ENCODE measurements at places on chromosomes 7 and 10.

DNA sequence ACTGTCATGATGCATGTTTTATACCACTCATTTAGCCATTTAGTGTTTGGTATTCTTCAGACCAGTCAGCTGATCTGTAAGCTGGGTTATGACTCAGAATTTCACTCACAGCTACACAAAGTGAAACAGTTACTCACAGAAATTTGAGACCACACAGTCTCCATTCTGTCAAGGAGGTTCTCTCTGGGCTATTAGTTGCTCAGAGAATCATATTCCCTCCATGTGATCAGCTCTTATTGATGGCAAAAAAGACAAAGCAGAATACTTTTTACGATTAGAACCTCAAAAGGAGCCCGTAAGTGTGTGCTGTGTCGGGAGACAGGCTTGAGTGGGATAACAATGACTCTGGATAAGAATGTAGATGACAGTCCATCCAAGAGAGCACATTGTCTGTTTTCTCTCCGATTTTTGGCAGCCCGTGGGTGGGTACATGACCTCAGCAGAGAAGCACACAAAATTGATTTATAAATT is 277.6 kb upstream of the SORCS1 start:
- DNase-seq = peak; percentile 62

- DNase-seq = no peak
These were observed 9.7 kb upstream of the OR13A1 start for GRCh38 chr10:45325116-45325515.

DNA sequence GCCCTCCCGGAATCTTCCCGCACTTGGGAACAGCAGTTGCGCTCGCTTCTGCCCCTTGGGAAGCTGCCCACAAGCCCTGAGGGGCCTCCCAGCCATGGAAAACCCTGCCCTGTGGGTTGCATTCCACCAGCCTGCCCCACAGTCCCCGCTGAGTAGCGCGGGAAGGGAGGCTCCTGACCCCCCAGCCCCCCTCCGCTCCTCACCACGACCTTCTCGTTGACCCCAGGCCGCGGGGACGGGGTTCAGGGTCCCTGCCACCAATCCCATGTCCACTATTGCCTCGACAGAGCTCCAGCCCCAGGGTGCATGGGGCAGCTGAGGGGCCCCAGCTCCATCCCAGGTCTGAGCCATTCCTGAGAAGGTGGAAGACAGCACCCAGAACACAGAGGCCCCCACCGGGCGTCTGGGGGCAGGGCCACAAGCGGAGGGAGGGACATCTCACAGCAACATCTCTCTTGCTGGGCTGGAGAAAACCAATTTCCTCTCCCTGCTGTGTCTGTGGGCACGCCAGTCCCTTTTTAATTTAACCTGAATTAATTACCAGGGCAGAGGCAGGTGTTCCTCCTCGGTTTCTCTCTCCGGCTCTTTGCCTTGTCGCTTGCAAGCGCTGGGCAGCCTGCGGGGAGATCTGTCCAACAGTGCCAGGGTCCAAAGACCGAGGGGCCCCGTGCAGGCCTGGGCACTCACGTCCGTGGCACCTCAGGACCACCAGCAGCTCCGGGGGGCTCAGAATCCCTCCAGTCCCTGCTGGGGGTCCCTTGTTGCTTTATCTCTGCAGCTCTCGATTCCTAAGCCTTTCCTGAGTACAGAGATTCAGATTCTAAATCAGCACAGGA is 57.9 kb downstream of the FOXL3 start:
- DNase-seq = no peak

GRCh38 chr10:44968500-44969400 is 9.1 kb downstream of the RASSF4 start:
- DNase-seq = no peak

GRCh38 chr10:62665771-62666170 is 138.7 kb upstream of the ADO start:
- no peak for DNase-seq

GRCh38 chr7:6409091-6409490 is 38.7 kb downstream of the DAGLB start:
- no peak for DNase-seq

- peak; percentile 44 for DNase-seq
These were observed 900 bp downstream of the MKLN1 start for GRCh38 chr7:131328377-131329175.

DNA sequence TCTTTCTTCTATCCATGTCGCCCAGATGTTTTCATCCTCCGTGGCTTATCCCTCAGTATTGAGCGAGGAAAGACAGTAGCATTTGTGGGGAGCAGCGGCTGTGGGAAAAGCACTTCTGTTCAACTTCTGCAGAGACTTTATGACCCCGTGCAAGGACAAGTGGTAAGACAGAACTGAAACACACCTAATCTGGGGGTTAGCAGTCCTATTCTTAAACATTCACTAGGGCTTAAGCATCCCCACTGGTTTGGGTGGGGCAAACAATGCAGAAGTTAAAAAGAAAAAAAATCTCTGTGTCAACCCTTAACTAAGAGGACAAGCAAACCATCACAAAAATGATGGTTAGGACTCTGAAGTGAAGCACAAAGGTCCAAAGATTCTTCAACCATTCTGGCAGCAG is 43.8 kb downstream of the SP8 start:
- DNase-seq = no peak

GRCh38 chr7:108662783-108663362 is 93.2 kb downstream of the DNAJB9 start:
- no peak for DNase-seq

- DNase-seq = no peak
These were observed 27.8 kb downstream of the RNLS start for GRCh38 chr10:88555190-88555908.

DNA sequence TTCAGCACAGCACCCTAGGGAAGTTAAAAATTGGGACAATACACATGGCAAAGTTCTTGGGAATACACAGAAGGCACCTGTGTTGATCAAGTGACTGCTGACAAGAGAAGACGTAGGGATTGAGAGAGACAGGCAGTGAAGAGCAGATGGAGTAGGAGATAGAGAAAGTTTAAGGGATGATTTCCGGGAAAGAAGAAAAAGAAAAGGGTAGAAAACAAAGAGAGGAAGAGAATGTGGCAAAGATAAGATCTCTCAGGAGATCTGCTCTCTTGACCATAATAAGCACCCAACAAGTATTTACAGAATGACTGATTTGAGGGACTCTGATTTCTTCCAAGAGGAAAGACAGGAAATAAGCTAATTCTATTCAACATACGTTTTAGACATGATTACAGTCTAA is 15.1 kb upstream of the RALA start:
- no peak for DNase-seq

DNA sequence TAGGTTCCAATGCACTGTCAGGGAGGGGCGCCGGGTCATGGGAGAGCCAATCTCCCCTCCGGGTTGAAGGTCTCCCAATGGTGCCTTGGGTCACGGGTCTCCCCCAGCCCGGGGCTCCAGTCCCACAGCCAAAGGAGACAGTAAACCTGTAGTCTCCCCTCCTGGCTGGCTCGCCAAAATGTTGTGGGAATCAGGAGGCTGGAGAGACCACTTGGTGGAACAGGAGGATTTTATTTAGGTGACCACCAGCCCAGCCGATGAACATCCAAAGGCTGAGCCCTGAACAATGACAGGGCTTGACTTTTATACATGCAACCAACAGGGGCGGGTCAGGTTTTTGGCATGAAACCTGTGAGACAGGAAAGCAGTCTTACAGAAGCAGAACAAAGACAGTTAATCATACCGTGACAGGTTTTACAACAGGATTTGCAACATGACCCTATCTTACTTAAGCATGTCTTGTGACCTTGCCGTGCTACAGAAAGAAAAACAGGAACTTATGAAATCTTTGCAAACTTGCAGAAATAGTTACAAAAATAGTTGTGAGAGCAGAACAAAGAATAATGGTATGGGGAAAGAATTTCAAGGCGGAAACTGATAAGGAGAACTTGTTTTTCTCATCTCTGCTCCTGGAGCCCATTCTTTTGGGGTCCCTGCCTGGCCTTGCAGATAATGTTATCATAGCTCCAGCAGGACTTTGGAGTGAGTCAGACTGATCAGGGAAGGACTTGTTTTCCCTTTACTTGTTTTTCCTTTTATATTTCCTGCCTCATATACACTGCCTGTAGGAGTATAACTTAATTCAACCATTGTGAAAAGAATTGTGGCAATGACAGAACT is 7.1 kb downstream of the ERV3-1 start:
- peak; percentile 5 for DNase-seq

DNA sequence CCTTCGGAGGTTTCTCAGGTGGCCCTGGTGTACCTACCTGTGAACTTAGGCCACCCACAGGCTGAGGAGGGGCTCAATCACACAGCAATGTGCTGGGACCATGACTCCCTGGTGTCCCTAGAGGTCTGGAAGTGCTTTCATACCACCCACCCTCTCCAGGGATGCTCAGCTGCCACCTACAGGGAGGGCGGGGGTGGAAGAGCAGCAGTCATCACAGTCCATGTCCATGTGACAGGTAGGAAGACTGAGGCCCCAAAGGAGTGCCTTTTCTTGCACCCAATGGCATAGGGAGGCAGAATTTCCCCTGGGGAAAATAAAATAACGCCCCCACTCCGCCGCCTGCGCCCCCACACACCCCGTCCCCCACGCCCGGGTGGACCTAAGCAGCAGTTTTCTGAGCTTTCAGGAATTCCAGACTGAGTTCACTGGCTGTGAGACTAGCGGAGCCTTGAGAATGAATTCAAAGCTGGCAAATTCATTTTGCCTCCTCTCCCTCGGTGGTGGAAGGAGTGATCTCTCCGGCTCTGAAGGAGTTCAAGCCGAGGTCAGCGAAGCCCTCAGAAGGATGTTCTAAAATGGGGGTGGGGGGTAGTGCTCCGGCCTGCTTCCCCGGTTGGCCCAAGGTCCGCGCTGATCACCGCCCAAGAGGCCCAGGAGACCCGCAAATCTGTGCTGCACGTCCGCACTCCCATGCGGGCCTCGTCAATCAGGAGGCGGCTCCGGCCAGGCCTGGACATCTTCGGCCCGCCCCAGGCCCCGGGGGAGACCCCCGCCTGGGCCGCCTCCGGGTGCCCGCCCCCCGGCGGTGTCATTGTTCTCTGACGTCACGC is 2.1 kb upstream of the ZMIZ1 start:
- DNase-seq = no peak

GRCh38 chr10:92689663-92690210 is at the start of gene HHEX:
TSS of gene HHEX (plus strand) at chr10:92689955. CDS start at chr10:92689987, 32 bp downstream.
- DNase-seq = peak; percentile 26

- peak; percentile 71 for DNase-seq
These were observed 19.6 kb downstream of the SGMS1 start for GRCh38 chr10:50604049-50604640.

GRCh38 chr7:70669854-70670253 is 462.1 kb upstream of the GALNT17 start:
- no peak for DNase-seq

GRCh38 chr7:1667566-1668395 is 2.3 kb upstream of the ELFN1 start:
- no peak for DNase-seq

GRCh38 chr10:82880776-82881290 is 1005.8 kb downstream of the NRG3 start:
- no peak for DNase-seq

- peak; percentile 47 for DNase-seq
These were observed 21.0 kb downstream of the TM9SF3 start for GRCh38 chr10:96565774-96566173.

GRCh38 chr10:59585046-59585700 is 124.5 kb downstream of the SLC16A9 start:
- peak; percentile 53 for DNase-seq

- DNase-seq = no peak
These were observed at the start of gene WNT2 for GRCh38 chr7:117322741-117323304. TSS of gene WNT2 (minus strand) at chr7:117323058. CDS start at chr7:117322989, 69 bp downstream.

DNA sequence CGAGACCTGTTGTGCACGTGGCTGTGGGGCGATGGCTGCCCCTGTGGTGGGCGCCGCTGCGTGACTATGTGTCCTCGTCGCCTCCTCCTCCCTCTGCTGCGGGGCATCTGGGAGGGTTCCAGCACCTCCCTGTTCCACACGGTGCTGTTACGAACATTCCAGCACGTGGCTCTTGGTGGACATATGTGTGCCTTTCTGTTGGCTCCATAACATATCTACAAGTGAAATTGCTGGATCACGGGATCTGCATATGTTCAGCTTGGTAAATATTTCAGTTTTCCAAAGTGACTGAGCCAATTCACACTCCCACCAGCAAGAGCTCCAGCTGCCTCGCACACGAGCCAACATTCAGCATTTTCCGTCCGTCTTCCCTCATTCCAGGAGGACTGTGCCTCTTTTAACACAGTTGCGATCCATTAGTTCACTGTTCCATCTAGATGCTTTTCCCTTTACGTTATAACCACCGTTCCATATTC is 25.1 kb downstream of the SNX8 start:
- DNase-seq = peak; percentile 40

DNA sequence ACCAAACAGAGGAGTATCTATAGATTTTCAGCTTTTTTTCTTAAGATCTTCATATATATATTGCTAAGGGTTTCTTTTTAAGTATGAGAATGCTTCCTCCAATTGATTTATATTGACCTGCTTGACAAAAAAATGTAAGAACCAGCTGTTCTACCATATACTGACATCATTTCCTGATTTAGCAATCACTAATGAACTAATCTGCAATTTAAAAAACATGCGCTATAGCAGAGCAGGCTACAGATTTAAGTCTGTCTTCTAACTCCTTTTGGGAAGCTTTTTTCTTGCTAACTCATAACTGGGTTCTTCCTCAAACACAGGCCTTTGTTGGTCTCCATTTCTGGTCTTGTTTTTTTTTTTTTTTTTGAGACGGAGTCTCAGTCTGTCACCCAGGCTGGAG is 33.2 kb downstream of the ABCC2 start:
- no peak for DNase-seq

- DNase-seq = peak; percentile 59
These were observed at the start of gene C10orf67 for GRCh38 chr10:23344241-23344841. TSS of gene C10orf67 (minus strand) at chr10:23344797. CDS start at chr10:23344774, 23 bp downstream.

- peak; percentile 81 for DNase-seq
These were observed 30.2 kb upstream of the CYP26C1 start for GRCh38 chr10:93030409-93030808.

- DNase-seq = no peak
These were observed 647.2 kb downstream of the GRM8 start for GRCh38 chr7:126605553-126605952.

DNA sequence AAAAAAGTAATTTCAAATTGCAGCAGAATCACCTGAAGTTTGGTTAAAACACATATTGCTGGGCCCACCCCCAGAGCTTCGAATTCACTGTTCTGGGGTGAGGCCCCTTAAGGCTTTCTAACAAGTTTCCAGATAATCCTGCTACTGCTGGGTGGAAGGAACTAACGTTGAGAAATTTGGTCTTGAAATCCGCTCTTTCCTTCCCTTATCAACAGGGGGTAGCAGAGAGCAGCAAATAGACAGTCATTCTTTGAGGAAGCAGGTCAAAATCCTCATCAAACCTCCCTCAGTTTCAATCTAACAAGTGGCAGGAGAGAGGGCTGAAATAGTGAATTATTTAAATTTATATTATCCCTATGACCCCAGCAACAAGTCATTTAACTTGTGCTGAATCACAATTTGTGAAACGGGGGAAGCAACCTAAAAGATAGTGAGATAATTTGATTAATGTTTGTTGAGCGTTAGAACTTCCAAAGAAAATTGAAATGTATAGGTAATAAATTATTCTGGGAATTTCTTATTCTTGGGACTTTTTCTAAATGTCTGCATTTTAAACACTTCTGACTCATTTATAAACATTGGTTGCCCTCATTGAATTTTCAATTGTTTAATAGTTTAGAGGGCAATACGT is 21.7 kb upstream of the MALSU1 start:
- peak; percentile 70 for DNase-seq
